ENCODE measurements at places on chromosomes 1 and 21.

- DNase-seq: peak; percentile 95
Measured at GRCh38 chr1:39954870-39955546, at the start of gene MFSD2A. MFSD2A (plus strand) TSS chr1:39955145; CDS start chr1:39955293, 148 bp downstream.

DNA sequence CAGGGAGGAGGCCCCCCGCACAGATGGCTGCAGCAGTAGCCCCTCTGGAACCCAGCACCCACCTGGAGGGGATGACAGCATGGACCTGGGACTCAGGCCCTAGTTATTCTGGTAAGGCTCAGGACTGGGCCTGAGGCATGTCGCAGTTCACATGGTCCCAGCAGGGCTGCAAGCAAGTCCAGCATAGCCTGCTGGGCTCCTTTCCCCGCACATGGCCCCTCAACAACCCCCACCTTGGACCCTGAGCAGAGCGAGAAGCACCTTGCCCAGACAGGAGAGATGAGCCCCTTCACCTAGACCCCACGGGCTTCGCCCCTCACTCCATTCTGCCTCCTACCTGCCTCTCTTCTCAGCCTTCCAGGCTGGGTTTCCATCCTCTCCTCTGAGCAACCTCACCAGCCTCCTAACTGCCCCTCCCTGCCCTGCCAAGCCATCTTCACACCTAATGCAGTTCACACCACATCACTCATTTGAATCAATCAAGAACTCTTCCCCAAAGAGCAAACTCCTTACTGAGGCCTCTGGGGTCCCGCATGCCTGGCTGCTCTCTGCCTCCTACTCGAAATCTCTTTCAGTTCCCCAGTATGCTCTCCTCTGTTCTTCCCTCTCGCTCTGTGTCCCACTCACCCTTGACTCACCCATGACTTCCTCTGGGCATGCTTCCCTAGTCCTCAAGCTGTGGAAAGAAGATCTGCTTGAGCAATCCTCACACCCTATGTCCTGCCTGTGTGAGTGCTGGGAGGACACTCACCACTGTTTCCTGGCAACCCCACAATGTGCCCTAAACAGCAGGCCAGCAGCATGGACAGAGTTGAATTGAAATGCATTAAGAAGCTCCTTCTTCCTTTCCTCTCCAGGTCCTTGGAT is 9.4 kb upstream of the THEMIS2 start:
- no peak for DNase-seq

- no peak for DNase-seq
Measured at GRCh38 chr1:115289940-115290339, 48.1 kb downstream of the NGF start.

DNA sequence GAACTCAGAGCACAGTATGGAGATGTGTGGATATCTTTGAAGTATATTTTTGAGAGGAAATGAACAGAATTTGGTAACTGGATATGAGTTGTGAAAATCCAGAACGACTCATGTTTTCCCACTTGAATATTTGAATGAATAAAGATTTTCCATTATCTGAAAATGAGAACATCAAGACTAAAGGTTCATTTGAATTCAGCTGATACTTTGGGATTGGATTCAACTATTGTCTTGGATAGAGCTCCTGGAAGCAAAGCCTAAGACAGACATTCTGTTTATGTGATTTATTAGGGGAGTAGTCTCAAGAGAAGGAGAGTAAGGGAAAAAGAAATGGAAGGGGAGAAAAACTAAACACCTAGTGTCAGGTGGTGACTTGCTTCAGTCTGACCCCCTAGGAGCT is 256.0 kb upstream of the LYPLAL1 start:
- no peak for DNase-seq

DNA sequence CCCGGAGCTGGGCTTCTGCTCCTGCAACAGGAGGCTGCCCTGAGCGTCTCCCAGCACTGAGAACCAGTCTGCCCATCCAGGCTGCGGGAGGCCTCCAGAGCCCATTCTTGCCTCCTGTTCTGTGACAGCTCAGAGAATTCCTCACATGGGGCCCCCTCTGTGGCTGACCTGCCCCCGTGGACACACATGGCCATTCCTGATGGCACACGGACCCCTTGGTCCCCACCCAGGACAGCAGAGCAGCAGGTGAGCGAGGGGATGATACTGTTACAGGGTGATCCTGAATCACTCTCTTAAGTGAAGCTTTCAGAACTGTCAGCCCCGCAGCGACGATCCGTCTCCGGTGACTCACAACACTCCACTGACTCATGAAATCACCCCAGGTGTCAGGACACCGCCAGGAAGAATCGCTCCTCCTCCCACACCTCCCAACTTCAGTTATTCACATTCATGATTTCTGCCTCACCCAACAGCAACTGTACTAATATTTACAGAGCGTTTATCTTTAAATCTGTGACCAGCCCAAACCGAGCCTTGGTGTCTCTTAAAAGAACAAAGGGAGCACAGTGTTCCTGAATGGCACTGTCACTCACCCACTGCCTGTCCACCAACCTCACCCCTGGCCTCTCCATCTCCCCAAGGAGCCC is 22.5 kb downstream of the CHD5 start:
- no peak for DNase-seq

- no peak for DNase-seq
Measured at GRCh38 chr1:234987415-234988154, 141.1 kb downstream of the TOMM20 start.

- DNase-seq: no peak
Measured at GRCh38 chr1:64471218-64472039, 1.5 kb downstream of the CACHD1 start.

DNA sequence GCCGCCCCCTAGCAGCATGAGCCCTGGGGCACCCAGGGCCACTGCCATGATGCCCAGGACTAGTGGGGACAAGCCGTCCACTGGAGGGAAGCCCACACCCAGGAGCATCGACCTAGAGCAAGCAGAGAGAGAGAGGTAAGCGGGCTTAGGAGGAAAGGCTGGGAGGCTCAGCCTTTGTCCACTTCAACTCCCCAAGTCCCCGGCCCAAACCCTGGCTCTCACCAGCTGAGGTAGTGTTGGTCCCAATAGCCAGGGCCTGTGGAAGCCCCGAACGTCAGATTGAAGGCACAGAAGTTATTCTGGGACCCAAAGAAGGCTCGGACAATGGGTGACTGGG is 2.4 kb downstream of the GLMP start:
- DNase-seq: no peak

GRCh38 chr1:167122121-167122480 is 28.2 kb downstream of the STYXL2 start:
- no peak for DNase-seq

DNA sequence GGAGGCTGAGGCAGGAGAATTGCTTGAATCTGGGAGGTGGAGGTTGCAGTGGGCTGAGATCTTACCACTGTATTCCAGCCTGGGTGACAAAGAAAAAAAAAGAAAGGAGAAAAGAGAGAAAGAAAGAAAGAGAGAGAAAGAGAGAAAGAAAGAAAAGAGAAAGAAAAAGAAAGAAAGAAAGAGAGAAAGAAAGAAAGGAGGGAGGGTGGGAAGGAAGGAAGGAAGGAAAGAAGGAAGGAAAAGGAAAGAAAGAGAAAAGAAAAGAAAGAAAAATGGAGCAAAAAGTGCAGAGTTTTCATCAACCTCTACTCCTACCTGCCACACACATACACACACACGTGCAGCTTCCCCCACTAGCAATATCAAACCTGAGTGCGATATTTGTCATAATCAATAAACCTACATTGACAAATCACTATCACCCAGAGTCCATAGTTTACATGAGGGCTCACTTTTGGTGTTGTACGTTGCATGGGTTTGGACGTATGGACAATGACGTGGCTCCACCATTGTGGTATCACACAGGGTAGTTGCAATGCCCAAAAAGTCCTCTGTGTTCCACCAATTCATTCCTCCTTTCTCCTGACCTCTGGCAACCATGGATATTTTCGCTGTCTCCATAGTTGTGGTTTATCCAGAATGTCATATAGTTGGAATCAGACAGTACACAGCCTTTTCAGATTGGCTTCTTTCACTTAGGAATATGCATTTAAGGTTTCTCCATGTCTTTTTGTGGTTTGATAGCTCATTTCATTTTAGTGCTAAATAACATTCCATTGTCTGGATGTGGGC is 36.5 kb downstream of the EVA1C start:
- no peak for DNase-seq

GRCh38 chr1:104120525-104120924 is 370.8 kb downstream of the AMY1C start:
- no peak for DNase-seq

DNA sequence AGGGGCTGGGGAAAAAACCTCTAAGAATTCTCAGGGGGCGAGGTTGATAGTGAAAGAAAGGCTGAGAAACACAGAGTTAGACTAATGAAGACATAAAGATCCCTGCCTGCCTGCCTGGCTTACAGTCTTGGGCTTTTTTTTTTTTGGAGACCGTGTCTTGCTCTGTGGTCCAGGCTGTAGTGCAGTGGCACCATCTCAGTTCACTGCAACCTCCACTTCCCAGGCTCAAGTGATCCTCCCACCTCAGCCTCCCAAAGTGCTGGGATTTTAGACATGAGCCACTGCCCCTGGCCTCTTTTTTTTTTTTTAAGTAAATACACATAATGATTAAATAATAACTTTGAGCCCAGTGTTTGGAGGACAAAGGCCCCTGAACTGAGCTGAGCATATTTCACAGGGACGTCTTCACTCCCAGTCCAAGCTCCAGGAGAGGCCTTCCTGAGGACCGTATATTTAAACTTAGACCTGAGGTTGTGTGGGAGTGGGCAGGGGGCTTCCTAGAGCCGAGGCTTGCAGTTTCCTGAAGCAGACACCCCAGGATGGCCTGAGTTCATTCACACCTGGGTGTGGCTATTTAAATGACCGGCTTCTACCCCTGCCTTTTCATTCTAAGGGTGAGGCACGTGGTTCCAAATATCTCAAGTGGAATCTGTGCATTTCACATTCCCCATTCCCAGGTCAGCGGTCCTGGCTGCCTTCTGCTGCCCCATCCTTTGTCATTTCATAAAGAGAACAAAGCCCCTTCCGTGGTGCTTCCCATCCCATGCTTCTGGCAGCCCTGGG is 16.0 kb upstream of the EFHD2 start:
- no peak for DNase-seq

GRCh38 chr1:165298203-165298820 is 58.2 kb downstream of the LMX1A start:
- DNase-seq: no peak

DNA sequence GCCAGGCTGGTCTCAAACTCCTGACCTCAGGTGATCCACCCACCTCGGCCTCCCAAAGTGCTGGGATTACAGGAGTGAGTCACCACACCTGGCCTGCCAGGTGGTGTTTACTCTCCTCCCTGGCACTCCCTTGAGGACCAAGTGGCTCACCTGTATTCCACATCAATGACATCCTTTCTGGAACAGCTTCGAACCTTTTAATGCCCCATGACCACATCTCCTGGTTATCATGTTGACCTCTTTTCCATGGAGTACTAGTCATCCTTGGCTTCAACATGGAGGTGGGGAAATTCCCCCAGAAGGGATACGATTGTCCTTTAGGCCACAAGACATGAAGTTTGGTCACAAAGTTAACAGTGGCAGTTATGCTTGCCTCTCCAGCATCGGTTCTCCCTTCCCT is 66.9 kb downstream of the CDC7 start:
- DNase-seq: no peak

DNA sequence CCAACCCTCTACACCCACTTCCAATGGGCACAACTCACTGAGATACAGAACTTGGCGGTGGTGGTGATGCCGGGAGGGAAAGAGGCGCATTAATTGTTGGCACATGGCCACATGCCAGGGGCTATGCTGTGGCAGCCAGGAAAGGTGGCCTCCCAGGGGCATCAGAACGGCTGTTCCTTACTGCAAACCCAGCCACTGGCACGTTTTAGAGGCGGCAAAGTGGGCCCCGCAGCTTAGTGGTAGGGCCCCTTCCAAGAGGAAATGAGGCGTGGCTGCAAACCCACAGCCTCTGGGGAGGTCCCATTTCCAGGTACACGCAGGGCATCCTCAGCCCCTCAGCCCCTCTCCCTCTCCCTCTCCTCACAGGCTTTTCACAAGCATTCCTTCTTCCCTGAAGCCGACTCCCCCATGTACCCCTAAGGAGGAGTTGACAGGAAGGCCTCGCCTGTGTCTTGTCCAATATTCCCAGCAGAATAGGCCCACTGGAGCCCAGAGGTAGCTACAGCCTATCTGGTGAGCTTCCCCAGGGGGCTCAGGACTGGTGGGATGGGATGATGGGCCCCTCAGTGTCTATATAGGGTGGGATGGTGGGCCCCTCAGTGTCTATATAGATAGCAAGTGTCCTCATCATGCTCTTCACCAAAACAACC is 166.2 kb downstream of the CLIC6 start:
- no peak for DNase-seq

DNA sequence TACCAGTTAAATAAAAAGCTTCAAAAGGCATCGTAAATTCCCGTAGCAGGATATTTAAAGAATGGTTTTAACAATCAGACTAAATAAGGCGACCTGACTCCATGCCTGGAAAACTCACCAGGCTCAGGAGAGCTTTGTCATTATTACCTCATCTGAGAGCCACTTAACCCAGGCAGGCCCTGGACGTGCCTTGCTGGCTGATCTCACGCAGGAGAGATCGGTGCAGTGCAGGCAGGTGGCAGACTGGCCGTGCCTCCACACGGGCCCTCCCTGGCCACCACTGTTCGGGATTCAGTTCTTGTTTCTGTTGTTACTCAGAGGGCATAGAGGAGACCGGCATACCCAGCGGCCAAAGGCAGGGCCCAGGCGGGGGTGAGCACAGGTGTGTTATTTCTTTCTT is 6.4 kb downstream of the MT1HL1 start:
- no peak for DNase-seq

GRCh38 chr1:115630342-115630741 is 11.4 kb upstream of the VANGL1 start:
- DNase-seq: no peak

DNA sequence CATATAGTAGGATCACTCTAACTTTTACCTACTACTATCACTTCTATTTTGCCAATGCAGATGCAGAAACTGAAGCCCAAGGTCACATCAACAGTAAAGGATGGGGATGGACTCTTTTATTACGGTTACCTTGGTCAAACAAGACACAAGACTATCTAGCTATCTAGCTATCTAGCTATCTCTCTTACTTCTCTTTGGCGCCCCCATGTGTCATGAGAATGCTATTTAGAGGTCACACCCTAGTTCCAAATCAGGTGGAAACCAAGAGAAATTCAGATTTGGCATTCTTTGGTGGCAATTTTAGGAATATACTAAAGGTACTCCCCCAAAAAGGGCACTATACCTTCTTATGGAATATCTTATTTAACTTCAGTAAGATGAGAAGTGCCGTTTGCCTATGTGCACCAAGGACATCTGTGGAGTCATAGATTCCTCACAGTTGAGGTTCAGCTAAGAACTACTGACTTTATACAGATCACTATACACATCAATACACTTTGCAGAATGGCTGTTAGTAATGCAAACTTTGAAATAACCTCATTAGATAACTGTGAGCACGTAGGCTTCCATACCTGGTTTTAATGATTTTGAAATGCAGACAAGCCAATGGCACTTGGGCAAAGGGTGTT is 6.7 kb downstream of the ZNF648 start:
- DNase-seq: peak; percentile 44

DNA sequence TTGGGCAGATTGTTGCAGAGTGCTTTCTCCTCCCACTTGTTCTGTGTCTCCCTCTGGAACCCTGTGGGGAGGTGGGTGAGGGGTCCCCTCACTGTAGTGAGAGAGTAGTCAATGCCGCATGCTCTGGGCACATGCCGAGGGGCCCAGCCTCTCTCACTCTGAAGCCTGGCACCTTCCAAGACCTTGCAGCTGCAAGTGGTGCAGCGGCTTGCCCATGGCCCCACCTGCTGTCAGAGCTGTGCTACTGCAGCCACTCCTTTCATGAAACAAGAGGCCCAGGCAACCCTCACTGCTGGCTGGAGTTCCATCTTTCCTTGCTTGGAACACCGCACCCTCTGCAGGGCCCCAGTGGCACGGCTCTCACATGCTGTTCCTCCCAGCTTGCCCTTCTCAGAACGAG is 58.4 kb upstream of the COL6A1 start:
- DNase-seq: peak; percentile 38
